Globus pallidus (tissue), 1 donor: ENCODE measurements at places on chromosomes 3 and 15.
A peak's percentile ranks its signal among the peaks of the same experiment; 100 is the strongest.

GRCh38 chr3:58471025-58471887 is 20.6 kb upstream of the KCTD6 start:
- DNase-seq = no peak

DNA sequence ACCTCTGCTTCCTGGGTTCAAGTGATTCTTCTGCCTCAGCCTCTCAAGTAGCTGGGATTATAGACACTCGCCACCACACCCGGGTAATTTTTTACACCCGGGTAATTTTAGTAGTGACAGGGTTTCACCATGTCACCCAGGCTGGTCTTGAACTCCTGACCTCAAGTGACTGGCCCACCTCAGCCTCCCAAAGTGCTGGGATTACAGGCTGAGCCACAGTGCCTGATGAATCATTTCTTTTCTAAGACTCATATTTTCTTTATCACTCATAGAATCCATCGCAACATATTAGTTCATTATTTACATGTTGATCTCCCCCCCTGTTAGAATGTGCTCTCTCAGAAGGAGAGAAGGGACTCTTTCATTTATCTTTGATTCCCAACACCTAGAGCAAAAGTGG is 109.5 kb upstream of the PTPRG start:
- DNase-seq = no peak

DNA sequence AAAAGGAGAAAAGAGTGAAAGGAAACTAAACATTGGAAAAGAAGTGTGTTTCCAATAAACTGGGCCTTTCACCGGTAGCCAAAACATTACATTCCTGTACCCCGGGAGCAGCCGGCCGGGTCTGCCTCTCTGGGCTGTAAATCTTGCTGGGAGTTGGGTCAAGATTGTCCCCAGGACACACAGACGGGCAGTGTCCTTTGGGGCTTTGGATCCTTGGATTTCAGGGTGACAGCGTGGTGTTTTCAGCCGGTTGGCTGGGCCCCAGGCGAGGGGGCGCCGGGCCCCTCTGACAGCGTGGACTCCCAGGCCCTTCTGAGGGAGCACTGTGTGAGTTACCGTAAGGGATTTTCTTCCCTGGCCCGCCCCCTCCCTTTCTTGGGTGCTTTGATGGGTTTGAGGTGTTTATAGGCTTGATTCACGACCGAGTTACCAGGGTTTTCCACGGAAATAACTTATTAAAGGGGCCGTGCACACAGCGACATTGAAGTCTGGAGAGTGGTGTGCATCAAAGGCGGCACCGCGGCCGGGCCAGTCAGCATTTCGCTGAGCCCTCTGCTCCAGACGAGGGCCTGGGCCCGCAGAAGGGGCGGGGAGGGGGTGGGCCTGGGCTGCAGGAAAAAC is 27.4 kb downstream of the SMAD6 start:
- no peak for DNase-seq

- DNase-seq = no peak
Observed at GRCh38 chr3:71109977-71110285, 473.6 kb downstream of the FOXP1 start.

- no peak for DNase-seq
Observed at GRCh38 chr15:99426431-99427105, 139.2 kb upstream of the MEF2A start.

- peak; percentile 20 for DNase-seq
Observed at GRCh38 chr3:81936817-81937216, 175.4 kb upstream of the GBE1 start.

GRCh38 chr15:94480289-94480834 is 249.0 kb downstream of the MCTP2 start:
- DNase-seq = no peak

DNA sequence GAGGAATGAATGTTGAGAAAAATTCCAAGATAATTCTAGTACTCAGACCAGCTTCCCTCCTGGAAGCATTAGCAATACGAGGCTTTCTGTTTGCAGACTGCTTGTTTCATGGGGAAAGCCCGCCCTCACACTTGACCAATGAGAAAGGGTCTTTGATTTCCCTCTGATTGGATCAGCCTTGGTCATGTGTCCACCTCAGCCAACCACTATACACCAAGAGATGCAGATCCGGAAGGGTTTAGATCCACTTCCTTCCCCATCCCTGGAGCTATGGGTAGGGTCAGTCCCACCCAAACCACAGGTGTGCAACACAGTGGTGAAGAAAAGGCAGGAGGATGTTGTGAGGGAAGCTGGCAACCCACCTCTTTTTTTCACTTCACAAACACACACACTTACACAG is 154.7 kb downstream of the SV2B start:
- DNase-seq = no peak

DNA sequence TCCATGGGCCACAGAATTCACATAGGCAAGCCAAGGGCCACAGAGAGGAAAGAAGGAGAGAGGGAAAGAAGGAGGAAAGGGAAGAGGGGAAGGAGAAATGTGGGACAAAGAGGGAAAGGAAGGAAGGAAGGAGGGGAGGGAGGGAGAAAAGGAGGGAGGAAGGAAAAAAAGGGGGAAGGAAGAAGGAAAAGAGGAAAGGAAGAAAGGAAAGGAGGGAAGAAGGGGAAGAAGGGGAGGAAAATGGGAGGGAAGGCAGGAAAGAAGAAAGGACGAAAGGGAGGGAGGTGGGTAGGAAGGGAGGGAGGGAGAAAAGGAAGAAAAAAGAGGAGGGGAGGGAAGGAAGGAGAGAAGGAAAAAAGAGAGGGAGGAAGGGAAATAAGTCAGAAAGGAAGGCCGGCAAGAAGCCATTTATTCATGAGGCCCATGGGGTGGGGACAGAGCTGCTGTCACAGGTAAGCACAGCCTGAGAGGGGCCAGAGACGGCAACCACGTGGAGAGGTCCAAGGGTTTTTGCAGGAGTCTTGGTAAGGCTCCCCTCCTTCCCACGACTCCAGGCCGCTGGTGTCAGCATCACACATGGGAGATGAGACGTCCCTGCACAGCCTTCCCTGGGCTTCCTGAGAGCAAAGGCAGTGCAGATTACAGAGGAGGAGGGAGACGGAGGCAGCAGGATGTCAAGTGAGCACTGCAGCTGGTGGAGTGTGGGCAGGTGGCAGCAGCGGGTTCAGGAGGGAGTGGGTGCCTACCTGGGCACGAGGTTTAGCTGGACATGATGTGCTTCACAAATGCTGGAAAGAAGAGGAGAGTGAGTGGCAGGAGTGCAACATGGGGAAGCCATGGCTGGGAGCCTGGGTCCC is 5.5 kb downstream of the MYL3 start:
- DNase-seq = no peak

GRCh38 chr3:196689941-196690660 is 21.9 kb downstream of the CEP19 start:
- no peak for DNase-seq

- DNase-seq = no peak
Observed at GRCh38 chr3:49018707-49019006, 277 bp upstream of the DALRD3 start.

DNA sequence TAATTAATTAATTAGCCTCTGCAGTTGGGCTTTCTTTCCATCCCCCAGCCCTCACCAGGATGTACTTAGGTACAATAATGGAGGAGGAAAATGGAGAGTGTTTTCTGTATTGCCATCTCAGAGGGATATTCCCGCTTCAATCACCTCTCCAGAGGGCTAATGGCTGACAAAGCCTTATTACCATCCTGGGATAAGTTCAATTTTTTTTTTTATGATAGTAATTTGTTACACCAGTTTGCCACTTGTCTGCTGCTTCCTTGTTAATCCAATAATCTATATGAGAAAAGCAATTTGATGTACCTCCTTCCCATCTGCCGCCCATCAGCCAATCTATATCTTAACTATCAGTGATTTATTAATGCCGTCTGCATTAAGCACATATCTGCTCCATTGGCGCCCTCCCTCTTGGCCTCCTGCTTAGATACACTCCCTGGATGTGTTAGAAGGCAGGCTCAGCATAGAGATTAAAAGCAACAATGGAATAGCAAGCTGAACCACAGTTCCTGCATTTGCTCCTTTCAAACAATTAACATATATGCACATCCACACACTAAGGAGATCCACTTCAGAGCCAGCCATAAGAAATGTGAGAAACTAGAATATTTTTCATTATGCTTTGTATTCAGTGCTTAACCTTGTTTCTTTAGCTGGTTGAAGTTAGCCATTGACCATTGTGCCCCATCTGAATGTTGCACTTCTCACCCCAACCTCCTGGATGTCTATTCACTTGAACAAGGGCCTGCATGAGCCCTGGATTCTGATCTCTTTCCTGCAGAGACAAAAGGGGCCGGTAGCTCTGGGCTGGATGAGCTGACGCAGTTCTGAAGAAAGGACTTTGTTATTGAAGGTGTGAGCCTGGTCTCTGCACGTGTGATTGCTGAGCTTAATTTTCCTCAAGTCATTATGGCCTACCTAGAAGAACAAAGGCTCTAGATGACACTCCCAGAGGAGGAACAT is 237.3 kb upstream of the GAP43 start:
- DNase-seq = no peak

DNA sequence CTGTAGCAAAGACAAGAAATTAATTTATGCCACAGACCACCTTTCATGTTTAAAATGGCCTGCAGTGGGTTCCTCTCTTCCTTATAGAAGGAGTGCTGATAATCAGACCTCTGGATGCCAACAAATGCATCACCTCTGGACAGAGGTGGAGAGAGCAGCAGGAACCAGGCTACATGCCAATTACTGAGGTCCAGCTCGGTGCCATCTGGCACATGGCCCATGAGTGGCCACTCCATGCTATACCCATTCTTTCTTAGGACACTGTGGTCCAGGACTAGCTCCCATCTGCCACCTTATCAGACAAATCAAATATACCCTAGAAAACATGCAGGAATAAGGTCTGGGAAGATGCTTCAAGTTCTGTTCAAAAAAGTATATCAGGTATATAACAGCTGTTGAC is 60.7 kb downstream of the TBC1D2B start:
- no peak for DNase-seq

- no peak for DNase-seq
Observed at GRCh38 chr15:80607287-80607980, 87.7 kb upstream of the ABHD17C start.

DNA sequence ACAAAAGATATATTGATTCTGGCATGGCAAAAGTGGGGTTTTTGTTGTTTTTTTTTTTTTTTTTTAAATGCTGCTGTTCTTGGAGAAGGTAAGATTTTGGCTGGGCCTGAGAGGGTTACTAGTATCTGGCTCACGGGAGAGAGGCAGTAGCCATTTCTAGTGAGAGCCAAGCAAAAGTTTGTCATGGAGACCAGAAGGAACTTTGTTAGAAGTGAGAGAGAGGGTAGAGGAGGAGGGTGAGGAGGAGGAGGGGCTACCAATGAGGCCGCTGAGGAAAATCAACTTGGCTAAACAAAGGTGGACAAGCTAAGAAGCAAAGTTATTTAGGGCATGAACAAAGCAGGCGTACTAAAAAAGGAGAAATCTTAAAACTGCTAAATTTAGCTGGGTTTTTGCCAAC is 48.9 kb upstream of the STRIT1 start:
- DNase-seq = peak; percentile 39

GRCh38 chr15:26295336-26296085 is 432.4 kb upstream of the ATP10A start:
- DNase-seq = no peak

DNA sequence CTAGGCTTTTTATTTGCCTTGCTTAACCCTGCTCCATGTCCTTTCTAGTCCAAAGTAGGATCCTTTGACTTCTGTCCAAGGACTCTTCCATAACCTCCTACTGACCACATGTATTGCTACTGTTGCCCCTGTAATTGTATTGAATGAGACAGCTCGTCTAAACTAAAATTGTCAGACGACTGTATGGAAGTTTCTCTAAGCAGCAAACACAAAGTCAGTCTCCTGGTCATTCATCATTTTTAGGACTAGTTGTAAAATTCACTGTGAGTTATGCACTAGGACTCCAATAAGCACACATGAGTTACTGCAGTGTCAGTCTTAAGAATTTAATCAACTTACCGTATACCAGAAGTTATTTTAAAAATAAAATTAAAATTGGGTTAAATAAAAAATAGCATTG is 32.8 kb downstream of the SLTM start:
- no peak for DNase-seq

DNA sequence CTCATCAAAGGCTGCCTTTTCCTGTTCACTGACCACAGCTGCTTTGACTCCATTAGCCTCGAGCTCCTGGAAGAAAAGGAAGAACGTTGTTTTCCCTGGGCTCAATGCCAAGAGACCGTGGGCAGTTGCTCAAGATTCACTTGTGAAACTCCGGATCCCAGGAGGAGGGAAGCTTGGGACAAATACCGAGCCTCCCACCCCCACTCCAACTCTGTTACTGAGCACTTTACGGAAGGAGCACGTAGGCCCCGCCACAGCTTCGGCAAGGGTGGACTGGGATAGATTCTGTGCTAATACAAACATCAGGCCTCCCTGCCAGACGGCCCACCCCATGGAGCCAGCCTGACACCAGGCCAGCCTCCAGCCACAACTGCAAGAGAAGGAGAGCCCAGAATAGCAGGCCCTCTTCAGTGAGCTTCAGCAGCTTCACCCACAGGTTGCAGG is 10.8 kb upstream of the FANCD2 start:
- DNase-seq = peak; percentile 79

GRCh38 chr3:47791193-47791855 is 9.6 kb upstream of the SMARCC1 start:
- DNase-seq = no peak

GRCh38 chr15:29623116-29623639 is 199.1 kb downstream of the TJP1 start:
- DNase-seq = no peak

GRCh38 chr3:67995206-67995605 is 340.8 kb upstream of the SUCLG2 start:
- no peak for DNase-seq

DNA sequence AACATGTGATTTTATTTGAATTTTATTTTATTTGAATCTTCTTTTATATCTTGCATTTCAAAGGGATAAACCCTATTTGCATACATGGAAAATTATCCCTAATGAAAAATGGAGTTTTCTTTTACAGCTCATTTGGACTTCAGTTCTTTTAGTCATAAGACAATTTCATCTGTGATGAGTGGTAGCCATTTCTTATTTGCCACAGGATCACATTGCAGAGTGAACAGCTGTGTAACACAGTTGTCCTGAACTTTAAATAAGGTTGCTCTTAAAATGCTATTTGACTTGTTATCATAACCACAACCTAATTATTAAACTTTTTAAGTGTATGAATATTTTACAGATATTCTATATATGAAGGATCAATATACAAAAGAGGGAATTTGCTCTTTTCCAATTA is 221.7 kb upstream of the ROPN1 start:
- no peak for DNase-seq

- no peak for DNase-seq
Observed at GRCh38 chr15:63990454-63990853, 55.8 kb downstream of the DAPK2 start.

DNA sequence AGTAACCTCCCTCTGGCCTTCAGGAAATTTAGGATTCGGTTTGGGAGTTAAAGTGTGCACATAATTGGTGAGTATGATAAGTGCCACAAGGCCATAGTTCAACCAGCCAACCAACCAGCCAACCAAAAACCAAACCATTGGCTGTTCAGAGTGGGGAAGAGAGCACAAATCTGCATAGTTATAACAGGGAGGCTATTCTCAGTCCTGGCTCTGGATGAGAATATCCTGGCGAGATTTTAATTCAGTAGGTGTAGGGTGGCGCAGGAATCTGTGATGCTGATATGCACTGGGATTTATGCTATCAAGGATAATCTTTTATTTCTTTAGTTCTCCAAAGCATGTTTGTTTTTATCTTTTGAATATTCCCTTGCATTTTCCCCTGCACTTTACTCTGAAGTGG is 49.1 kb downstream of the AKAP13 start:
- DNase-seq = no peak
